Activated CD4-positive, alpha-beta T cell treated with anti-CD3 and anti-CD28 coated beads, Interleukin-2, amount 50 U/mL, for 48 hours (primary cell): ENCODE measurements at places on chromosomes 1 and 21.
A peak's percentile ranks its signal among the peaks of the same experiment; 100 is the strongest.

- DNase-seq = no peak
Measured at GRCh38 chr1:100523038-100523652, 14.8 kb upstream of the GPR88 start.

- no peak for DNase-seq
Measured at GRCh38 chr21:15059397-15059796, 5.4 kb downstream of the NRIP1 start.

DNA sequence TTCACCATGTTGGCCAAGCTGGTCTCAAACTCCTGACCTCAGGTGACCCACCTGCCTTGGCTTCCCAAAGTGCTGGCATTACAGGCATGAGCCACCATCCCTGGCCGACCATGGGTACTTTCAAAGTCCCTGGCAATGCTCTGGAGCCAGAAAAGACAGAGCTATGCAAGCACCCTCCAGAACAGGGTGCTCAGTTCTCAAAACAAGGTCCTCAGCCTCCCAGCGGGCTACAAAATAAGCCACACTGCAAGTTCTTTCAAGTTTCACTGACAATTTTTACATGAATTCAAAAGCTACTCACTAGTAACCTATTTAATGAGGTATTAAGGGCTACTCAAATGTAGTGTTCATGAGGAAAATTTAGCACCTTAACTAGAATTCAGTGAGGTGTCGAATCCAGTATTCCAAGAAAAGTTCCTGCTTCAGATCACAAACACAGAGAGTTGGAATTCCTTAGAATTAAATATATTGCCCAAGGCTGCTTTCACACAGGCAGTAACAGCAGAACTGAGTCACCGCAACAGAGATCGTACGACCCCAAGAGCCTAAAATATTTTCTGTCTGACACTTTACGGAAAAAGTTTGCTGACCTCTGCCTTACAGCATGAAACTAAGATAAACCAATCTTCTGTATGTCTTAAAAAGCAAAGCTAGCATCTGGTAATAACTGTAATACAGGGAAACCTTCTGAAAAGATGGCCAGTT, 60.7 kb downstream of the HSF2BP start:
- DNase-seq = no peak

- no peak for DNase-seq
Measured at GRCh38 chr1:183638649-183639387, 3.2 kb upstream of the ARPC5 start.

DNA sequence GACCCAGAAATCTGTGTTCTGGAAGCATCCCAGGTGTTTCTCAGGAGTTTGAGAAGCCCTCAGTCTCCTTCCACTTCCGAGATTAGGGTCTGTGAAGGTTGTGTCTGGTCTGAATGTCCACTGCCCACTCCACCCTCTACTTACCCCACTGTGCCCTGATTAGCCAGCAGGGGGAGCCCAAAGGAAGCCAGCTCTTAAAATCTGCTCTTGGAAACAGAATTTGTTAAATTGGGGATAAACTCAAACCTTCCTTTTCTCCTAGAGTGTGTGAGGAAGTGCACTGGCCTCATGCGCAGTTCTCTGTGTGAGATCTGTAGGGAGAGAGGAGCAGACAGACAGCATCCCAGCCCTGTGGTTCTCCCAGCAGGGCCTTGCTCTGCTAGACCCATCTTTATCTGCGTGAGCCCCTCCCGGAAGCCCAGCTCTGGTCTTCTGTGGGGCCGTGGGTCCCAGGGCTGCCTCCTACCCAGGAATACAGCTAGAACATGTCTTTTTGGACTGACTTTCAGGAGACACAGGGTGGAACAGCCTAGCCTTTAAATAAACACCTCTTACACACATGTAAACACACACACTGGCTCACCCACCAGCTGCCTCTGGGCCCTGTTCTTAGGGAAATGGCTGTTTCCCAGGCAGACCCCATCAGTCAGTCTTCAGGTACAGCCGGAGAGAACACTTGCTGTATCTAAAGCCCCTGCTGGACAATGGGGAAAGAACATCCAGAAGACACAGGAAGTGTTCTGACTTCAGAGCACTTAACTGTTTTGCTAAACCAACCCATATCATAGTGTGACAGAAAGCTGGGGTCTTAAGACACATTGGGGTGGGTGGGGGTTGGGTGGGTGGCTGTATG, 52.2 kb downstream of the SMYD2 start:
- DNase-seq = peak; percentile 66

- DNase-seq = no peak
Measured at GRCh38 chr21:46068516-46069079, 29.3 kb upstream of the COL6A2 start.

GRCh38 chr1:222310836-222311235, 237.1 kb downstream of the HHIPL2 start:
- DNase-seq = no peak

GRCh38 chr1:54489627-54490250, 58.3 kb upstream of the ACOT11 start:
- DNase-seq = no peak

DNA sequence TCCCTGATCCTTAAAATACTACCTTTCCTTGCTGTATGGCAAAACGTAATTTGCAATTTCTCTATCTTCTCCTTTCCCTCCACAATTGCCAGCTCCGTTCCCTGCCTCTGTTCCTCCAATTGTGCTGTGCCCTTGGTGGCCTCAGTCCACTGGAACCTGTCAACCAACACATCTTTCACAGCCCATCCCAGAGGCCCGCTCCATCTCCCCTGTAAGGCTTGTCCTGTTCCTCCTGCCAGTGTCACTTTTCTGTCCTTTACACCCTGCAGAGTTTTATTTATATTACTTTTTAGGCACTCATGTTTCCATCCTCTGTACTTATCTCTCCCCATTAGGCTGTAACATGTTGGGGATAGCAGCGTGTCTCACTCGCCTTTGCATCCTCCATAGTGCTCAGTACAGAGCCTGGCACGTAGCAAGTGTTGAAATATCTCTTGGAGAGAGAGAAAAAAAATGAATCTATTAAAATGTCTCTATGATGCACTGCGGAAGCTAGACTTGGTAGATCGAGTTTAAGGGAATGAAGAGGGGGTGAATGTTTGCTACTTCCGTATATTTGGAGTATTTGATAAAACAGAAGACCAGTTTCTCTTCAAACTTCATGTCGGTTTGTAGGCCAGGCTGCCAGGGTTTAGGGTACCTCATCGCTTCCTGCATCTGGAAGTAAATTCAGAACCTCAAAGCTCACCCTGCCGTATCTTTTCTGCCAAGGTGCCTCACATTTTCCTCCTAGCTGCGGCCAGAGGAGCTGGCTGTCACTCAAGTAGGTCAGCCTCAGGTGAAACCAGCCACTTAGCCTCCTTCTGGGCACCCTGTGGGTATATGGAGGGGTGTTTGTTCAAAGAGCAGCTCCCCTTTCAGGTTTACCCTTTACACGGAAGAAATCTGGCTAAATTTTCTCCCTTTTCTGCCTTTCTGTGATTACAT, 303.8 kb downstream of the TM2D1 start:
- no peak for DNase-seq

- no peak for DNase-seq
Measured at GRCh38 chr1:110235181-110235833, 25.2 kb downstream of the KCNC4 start.

DNA sequence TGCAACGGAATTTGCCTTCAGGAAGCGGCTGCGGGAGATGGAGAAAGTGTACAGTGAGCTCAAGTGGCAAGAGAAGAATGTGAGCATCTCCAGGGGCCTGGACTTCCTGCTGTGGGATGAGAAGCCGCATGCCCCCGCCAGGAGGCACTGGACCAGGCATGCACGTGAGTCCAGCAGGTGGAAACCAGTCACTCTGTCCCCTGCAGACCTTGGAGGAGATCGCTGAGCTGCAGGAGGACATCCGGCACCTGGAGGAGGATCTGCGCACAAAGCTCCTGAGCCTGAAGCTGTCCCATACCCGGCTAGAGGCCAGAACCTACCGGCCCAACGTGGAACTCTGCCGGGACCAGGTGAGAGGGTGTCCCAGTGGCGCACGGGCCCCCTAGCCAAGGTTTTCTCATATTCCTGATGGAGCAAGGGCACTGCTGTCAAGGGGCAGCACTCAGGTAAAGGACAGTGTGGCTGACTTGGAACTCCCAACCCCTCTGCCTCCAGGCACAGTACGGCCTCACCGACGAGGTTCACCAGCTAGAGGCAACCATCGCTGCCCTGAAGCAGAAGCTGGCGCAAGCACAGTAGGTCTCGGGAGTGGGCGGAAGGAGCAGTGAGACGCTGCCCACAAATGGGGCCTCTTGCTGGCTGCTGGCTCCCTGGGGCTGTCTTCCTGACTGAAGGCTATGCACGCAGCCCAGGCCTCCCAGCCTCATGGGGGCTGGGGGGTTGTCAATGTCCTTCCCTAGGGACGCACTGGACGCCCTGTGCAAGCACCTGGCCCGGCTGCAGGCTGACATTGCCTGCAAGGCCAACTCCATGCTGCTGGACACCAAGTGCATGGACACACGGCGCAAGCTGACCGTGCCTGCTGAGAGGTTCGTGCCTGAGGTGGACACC, 1.2 kb upstream of the ADPRS start:
- DNase-seq = no peak

DNA sequence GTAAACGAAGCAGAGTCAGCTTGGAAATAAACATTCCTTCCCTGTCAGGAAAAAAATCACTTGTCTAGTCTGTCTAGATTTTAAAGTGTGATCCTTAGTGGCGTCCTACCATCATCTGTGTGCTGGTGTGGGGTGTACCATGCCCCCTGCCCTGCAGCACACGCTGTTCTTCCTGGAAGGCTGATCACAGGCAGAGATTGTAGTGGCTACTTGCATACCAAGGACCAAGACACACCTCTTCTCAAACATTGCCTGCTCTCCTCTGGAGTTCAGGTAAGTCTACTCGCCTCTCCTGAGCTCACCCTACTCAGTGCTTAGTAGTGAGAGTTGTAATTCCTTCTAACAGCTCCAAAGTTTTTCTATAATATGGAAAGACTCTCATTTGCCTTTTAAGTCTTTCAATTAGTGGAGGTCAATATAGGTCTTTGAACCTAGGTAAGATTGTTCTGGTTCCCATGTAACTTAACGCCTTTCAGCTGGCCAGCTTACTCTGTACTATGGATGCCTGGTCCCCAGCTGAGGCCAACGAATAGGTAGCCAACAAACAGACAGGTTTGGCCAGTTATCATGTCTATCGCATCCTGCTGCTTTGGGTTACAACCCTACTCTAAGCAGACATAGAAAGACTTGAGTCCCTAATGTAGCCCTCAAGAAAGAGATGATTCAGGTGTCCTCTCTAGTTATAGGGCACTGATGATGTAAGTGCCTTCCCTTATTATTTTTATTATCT, 55.4 kb downstream of the XCL1 start:
- DNase-seq = no peak

- no peak for DNase-seq
Measured at GRCh38 chr1:99570486-99571089, 75.3 kb upstream of the PALMD start.

- DNase-seq = no peak
Measured at GRCh38 chr1:203278082-203278884, 27.0 kb upstream of the BTG2 start.

DNA sequence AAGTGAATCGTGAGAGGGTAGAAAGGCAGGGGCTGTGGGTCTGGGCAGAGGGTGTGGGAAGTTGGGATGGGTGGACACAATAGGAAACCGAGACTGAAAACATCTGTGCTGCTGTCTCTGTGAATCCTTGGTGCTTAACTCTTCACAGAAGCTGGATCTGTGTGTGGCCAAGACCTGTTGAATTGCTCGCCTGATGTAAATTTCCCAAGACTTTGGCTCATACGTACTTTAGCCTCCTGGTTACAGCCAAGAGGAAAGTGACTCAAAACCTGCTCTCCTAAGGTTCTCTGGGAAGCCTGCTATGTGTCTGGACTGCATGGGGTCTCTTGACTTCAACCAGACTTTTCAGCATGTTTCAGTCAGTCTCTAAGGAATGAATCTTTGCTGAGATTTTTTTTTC, 270.3 kb downstream of the RWDD3 start:
- no peak for DNase-seq

DNA sequence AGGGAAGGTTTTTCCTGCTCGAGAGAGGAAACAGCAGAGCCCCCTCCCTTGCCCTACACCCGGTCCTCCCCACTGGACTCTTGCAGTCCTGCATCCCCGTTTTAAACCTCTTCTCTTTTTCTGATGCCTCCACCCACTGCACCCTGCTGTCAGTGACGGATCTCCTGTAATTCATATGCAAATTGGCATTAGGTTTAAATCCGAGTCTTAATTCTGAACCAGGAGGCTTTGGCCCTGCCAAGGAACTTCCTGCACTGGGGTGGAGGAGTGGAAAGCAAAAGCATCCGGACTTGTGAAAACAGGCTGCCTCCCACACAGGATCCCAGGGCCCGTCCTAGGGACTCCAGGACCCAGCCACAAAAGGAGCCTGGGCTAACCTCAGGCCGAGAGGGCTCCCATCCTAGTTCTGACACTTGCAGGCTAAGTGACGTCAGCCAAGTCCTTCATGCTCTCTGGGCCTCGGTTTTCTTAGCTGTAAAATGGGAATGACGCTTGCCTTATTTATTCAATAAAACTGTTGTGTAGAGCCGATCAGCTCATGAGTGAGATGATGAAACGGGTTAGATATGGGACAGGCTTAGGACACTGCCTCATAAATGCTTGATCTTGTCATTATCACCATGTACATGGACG, 613.3 kb downstream of the AJAP1 start:
- DNase-seq = no peak

- no peak for DNase-seq
Measured at GRCh38 chr1:171610385-171610784, 11.7 kb upstream of the MYOCOS start.

DNA sequence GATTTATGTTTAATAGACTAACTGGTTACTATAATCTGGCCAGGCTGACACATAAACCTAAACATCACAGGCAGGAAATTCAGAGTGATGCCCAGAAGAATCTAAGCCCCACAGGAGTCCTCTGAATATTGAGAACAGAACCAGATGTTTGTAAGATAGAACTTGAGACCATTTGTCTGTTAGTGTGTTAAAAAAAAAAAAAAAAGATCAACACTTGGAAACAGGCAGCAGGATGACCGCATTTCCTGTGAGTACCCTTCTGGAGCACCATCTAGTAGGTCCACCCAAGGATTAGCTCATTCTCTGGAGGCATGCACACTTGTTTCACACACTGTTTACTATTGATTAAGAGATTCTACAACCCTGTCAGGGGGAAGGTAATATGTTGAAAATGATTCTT, 111.4 kb upstream of the VANGL1 start:
- DNase-seq = no peak

GRCh38 chr1:150150133-150151021, 661 bp downstream of the PLEKHO1 start:
- peak; percentile 44 for DNase-seq

DNA sequence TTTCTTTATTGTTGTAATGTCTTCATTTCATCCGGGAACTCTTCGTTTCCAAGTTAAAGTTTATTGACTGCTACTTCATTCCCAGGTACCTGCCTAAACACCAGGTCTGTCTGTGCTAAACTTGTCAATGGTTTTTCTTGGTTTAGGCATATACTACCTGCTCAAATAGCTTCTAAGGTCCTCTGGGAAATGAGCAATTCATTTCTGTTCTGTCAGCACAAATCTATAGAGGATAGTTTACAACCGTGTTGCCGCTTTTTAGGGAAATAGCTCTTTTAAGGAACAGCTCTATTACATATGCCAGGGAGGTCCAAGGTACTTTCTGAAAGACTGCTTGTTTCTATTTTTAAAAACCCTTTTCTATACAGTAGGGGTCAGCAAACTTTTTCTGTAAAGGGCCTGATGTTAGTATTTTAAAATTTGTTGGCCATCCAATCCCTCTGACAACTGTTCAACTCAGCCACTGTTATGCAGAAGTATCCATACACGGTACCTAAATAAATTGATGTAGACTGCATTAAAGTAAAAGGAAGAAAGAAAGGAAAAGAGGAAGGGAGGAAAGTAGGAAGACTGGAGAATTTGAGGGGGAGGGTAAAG, 222.7 kb upstream of the PTBP2 start:
- no peak for DNase-seq

GRCh38 chr1:183883623-183884022, 78.7 kb downstream of the RGL1 start:
- no peak for DNase-seq
